ENCODE measurements at places on chromosomes 6 and 20.

GRCh38 chr20:45290677-45291355 is 15.8 kb upstream of the RBPJL start:
- peak; percentile 75 for DNase-seq

DNA sequence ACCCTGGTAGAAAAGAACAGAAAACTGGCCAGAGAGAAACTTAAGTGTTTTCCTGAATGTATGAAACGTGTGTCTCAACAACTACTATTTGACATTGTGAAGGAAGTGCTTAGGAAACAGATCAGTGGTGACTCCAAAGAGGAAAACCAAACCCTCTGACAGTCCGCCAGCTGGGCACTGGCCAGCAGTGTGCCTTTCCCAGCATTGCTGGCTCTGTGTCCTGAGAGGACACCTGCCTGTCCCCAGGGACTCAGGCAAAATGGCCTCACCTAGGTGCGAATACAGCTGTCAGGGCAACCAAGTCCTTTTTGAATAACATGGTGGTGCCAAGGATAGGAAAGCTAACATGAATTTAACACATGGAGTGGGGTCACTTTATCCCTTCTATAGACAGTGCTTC is 72.5 kb downstream of the NDUFAF5 start:
- DNase-seq, result no peak

DNA sequence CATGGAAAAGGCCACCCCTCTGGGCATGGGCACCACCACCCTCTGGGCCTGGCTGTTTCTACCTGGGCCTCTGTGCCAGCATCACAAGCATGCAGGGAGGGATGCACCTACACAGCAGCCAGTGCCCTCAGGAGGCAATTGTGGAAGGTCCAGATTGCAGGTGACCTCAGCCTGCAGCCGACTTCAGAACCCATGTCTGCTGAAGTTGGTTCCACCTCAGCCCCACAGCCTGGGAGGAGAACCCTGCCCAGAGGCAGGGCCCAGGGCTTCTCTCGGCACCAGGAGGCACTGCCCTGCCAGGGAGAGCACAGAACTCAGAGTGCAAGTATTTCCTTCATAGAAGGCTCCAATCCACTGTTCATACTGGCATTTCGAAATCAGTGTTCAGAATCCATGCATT is 149.8 kb downstream of the TTLL2 start:
- no peak for DNase-seq

GRCh38 chr20:50270569-50270968 is 79.9 kb downstream of the CEBPB start:
- no peak for DNase-seq

- DNase-seq, result no peak
Measured at GRCh38 chr6:24429146-24429545, 26.4 kb downstream of the MRS2 start.

- DNase-seq, result no peak
Measured at GRCh38 chr6:43045371-43045930, 8.2 kb downstream of the CUL7 start.

DNA sequence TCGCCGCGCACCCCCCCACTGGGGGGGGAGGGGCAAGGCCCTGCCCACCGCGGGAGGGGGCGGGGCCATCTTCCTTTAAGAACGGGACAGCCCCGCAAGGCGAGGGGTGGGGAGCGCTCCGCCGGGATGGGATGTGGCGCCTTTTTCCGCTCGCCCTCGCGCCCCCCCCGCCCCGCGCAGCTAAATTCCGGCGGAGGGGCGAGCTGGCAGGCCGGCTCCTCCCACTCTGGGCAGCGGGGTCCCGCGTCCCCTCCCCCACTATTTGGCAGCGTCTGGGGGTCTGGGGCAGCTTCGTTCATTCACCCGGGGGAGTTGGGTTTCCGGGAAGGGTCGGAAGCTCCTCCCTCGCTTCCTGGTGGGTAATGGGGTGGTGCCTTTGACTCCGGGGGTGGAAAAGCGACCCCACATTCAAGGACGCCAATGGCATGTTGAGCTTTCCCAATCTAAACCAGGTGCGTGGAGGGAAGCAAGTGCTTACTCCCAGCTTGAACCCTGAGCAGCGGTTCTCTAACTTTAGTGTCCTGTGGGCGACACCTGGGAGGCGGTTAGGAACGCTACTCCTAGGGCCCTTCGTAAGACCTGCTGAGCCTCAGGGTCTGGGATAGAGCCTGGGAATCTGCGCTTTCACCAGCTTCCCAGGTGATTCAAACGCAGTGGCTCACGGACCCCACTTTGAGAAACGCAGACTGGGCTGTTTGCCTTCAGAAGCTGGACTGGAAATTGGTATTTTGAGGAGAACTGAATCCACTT is 927 bp downstream of the ASXL1 start:
- DNase-seq, result peak; percentile 68

DNA sequence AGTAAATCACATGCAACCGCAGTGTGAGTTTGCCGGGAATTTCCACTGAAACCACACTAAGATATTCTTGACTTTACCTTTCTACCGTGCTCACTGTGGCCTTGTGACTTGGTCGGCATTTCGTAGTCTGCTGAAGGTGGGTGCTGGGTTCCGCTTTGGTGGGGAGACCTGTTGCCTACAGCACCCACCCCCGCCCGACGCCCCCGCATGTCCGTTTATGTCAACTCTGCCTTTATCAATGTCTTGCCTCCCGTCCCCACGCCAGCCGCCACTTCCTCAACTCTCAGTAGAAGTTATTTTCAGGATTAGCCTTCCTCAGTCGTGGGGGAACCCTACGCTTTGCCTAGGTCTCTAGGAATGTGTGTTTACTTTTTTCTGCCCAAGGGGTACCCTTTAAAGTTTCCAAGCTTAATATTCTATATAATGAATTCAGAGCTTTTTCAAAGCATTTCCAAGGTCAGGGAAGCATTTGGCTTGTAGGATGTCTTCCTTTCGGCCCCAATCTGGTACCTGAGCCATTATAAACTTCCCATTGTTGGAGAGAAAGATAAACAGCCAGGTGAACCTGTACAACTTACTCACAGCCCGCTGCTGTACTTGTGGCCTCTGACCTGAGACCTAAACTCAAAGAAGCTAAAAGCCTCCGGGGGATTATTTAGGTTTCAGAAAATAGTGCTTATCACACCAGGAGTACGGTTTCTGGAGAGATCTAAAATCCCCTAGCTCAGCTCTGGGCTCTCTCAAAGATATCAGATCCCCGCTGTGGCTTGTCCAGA is 54.2 kb downstream of the TBC1D7 start:
- no peak for DNase-seq

- no peak for DNase-seq
Measured at GRCh38 chr6:3533981-3534380, 77.1 kb upstream of the SLC22A23 start.

Data from fibroblast of skin of back (primary cell).